ENCODE measurements at places on chromosomes 1 and 21. TPM values are rescaled to one million over a fixed set of nuclear protein-coding genes. Genes with fewer than 3 reads are reported as not detected.

GRCh38 chr21:8991968-8992621 is 1529.3 kb upstream of the TPTE start:
- no peak for DNase-seq
- no peaks in the 10 kb centered on the region for H3K4me1 ChIP-seq
- H3K4me3 ChIP-seq = no peak overlapping the region

GRCh38 chr1:19179597-19180264 is 30.3 kb downstream of the UBR4 start:
- no peaks in the 10 kb centered on the region for H3K36me3 ChIP-seq
- no peak overlapping the region for H3K27ac ChIP-seq
- DNase-seq = peak; percentile 36

Gene SFPQ
- total RNA-seq = 285 TPM

GRCh38 chr21:25509862-25510261 is 97.4 kb downstream of the MRPL39 start:
- no peak overlapping the region for H3K27ac ChIP-seq
- no peak overlapping the region for H3K4me3 ChIP-seq
- no peaks in the 10 kb centered on the region for H3K4me1 ChIP-seq
- no peaks in the 10 kb centered on the region for H3K36me3 ChIP-seq
- H3K27me3 ChIP-seq = no peaks in the 10 kb centered on the region

Gene OR2L2
- 0.16 TPM for total RNA-seq

- no peak overlapping the region for H3K27ac ChIP-seq
- H3K36me3 ChIP-seq = no peaks in the 10 kb centered on the region
- DNase-seq = peak; percentile 45
These were observed 16.2 kb upstream of the MARK1 start for GRCh38 chr1:220511785-220512184.

Gene PHF13
- total RNA-seq = 20.0 TPM

DNA sequence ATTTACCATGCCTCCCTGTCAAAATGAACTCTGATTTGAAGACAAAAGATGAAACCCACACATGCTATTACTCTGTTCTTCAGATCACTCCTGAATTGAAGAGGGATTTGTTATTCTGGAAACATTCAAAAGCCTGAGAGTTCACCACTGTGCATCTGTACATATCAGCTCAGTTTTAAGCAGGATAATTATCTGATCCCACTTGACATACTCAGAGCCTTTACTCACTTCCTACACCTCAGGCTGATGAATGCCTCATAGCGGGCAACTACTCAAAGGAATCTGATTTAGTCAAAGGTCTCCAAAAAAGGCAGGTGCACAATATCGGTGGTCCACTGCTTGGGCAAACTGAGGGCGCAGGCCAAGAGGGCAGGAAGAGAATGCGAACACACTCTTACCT is 47.5 kb upstream of the LPAR3 start:
- H3K4me1 ChIP-seq = no peaks in the 10 kb centered on the region
- H3K27me3 ChIP-seq = no peaks in the 10 kb centered on the region
- no peak overlapping the region for H3K4me3 ChIP-seq
- H3K36me3 ChIP-seq = no peaks in the 10 kb centered on the region

Gene TGFB2
- total RNA-seq = 12.7 TPM

GRCh38 chr1:8330271-8331125 is 12.6 kb downstream of the SLC45A1 start:
- H3K27me3 ChIP-seq = no peaks in the 10 kb centered on the region
- H3K4me1 ChIP-seq = no peaks in the 10 kb centered on the region

DNA sequence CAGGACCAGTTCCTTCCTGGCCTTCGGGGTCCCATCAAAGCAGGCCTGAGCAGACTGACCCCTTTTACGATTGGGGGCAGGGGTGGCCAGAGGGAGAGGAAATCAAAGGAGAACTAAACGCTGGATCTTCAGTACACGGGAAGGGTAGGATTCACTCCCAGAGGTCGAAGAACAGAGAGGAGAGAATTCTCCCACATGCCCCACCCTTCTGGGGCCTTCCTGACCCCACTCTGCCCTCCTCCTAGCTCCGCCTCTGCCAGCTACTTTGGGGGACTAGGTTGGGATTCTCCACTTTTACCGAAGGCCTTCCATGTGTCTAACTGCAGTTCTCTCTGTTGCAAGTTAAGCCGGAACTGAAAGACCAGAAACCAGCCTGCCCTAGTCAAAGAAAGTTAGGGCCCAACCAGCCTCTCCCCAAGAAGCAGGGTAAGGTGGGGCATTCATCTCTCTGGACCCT is 654 bp upstream of the ARHGEF2 start:
- peak; percentile 44 for DNase-seq
- peak overlapping the region; percentile 50 for H3K27ac ChIP-seq
- H3K4me1 ChIP-seq = peaks cover 41% of the 10 kb centered on the region
- no peaks in the 10 kb centered on the region for H3K36me3 ChIP-seq
- peak overlapping the region; percentile 99 for H3K4me3 ChIP-seq
- H3K27me3 ChIP-seq = no peaks in the 10 kb centered on the region

- H3K36me3 ChIP-seq = no peaks in the 10 kb centered on the region
- DNase-seq = no peak
- no peak overlapping the region for H3K4me3 ChIP-seq
- H3K27me3 ChIP-seq = no peaks in the 10 kb centered on the region
- peaks cover 77% of the 10 kb centered on the region for H3K4me1 ChIP-seq
These were observed 75.0 kb downstream of the PBX1 start for GRCh38 chr1:164633997-164634396.

Gene TPTE
- total RNA-seq = not detected

DNA sequence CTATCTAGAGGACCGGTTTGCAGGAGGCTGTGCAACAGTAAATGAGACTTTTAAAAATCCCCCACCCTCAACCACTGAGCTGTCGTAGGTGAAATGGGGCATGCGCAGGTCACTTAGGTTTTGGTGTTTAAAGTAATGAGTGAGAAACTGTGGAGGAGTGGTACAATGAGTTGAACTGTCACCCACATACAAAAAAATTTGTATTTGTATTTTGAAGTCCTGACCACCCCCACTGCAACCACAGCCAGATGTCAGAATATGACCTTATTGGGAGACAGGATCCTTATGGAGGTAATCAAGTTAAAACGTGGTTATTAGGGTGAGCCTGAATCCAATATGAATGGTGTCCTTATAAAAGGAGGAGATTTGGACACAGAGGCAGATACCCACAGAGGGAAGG is 1.6 kb upstream of the IRF6 start:
- H3K27me3 ChIP-seq = no peaks in the 10 kb centered on the region
- H3K27ac ChIP-seq = no peak overlapping the region
- DNase-seq = no peak

DNA sequence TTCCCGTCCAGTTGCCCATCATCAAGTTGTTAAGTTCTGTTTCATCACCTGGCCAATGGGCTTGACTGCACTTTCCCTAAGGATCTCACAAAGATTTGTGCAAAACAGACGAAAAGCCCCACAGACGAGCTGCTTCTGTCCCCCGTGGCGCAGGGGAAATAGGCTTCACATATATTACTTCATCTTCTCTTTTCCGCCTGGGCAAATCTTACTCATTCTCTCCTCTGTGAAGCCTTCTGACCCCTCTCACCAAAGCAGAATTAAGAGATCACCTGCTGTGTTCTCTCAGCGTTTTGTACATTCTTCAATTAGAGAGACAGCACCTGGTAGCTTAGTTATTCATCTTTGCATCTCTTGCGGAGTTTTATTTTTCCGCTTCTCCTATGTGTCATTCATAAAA is 129.8 kb downstream of the IGSF21 start:
- DNase-seq = no peak
- no peaks in the 10 kb centered on the region for H3K27me3 ChIP-seq
- peak overlapping the region; percentile 16 for H3K27ac ChIP-seq
- H3K4me1 ChIP-seq = no peaks in the 10 kb centered on the region
- H3K4me3 ChIP-seq = no peak overlapping the region

Gene RUSC1
- 44.4 TPM for total RNA-seq

DNA sequence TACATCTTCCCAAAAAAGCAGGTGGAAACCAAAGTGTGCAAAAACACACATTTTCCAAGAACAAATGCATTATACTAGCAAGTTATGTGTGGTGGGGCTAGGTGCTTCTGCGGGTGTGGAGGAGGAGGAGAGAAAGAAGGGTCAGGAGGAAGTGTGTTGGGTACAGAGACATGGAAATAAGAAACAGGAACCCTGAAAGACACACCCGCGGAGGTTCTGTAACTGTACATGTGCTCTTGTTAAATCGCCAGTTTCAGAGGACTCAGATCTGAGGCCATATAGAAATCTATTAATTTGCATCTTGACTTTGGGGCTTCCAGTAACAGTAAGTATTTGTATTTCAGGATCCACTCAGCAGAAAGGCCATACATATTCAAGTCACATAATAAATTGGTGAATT is 30.9 kb downstream of the ERG start:
- H3K27me3 ChIP-seq = no peaks in the 10 kb centered on the region
- DNase-seq = no peak
- H3K27ac ChIP-seq = no peak overlapping the region
- H3K36me3 ChIP-seq = no peaks in the 10 kb centered on the region
- no peak overlapping the region for H3K4me3 ChIP-seq
- no peaks in the 10 kb centered on the region for H3K4me1 ChIP-seq

GRCh38 chr1:93328809-93329760 is 16.6 kb upstream of the DR1 start:
- H3K36me3 ChIP-seq = no peaks in the 10 kb centered on the region
- no peak overlapping the region for H3K27ac ChIP-seq
- DNase-seq = no peak
- H3K4me1 ChIP-seq = no peaks in the 10 kb centered on the region

Gene PAX7
- total RNA-seq = not detected

DNA sequence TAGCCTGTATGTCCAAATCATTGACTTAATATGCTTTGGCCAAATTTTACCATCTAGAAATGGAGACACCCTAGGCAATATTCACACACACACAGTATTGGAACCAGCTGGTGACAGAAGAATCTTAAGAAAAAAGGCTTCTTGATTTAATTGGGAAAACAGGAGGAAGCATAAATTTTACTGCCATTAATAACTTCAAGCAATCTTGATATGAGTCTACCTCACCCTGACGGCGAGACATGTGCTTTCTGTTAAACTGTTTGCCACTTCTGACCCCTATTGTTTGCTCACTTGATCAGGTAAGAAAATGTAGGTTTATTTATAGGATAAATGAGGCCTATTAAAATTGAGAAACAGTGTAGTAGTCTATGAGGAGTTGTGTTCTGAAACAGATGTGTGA is 73.2 kb downstream of the KIFAP3 start:
- H3K4me1 ChIP-seq = no peaks in the 10 kb centered on the region
- no peak overlapping the region for H3K4me3 ChIP-seq
- DNase-seq = no peak
- H3K36me3 ChIP-seq = no peaks in the 10 kb centered on the region
- H3K27ac ChIP-seq = no peak overlapping the region

DNA sequence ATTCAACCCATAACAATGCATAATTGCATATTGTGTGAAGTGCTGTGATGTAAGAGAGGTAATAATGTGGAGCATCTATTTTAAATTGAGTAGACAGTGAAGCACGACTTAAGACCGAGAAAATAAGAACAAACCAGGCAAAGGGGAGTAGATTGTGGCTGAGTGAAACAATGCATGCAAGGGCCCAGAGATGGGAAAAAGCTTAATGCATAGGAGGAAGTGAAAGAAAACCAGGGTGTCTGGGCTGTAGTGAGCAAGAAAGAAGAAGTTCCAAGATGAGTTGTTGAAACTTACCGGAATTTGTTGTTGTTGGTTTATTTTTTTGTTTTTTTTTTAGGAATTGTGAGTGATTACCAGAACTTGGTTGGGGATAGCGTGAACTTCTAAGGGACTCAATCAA is 104.7 kb downstream of the SNX7 start:
- no peaks in the 10 kb centered on the region for H3K27me3 ChIP-seq
- H3K4me1 ChIP-seq = no peaks in the 10 kb centered on the region
- no peak overlapping the region for H3K4me3 ChIP-seq
- H3K36me3 ChIP-seq = no peaks in the 10 kb centered on the region
- H3K27ac ChIP-seq = no peak overlapping the region

- no peak overlapping the region for H3K4me3 ChIP-seq
- H3K4me1 ChIP-seq = no peaks in the 10 kb centered on the region
- DNase-seq = no peak
These were observed 18.3 kb upstream of the MPL start for GRCh38 chr1:43319288-43319687.

- DNase-seq = no peak
- H3K4me3 ChIP-seq = no peak overlapping the region
- no peak overlapping the region for H3K27ac ChIP-seq
- no peaks in the 10 kb centered on the region for H3K36me3 ChIP-seq
These were observed 3.9 kb upstream of the ATP1B1 start for GRCh38 chr1:169102567-169102966.

DNA sequence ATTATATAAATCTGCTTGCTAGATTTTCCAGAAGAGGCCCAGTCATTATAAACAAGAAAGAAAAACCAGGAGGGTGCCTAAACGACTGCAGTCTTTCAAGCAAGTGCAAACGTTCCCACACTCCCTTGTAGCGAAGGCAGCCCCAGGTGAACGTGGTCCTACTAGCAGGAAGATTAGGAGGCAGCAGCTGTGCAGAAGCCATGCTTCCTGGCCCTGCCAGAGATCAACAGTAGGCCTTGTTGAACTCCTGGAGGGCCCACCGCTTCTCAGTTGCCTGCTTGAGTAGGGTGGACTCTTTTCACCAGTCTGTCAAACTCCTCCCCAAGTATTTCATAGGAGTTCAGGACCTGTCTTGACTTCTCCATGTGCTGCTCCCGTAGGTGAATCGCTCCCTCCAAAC is 163.0 kb upstream of the GORAB start:
- H3K4me1 ChIP-seq = no peaks in the 10 kb centered on the region
- H3K27me3 ChIP-seq = no peaks in the 10 kb centered on the region
- H3K36me3 ChIP-seq = no peaks in the 10 kb centered on the region
- no peak overlapping the region for H3K27ac ChIP-seq

DNA sequence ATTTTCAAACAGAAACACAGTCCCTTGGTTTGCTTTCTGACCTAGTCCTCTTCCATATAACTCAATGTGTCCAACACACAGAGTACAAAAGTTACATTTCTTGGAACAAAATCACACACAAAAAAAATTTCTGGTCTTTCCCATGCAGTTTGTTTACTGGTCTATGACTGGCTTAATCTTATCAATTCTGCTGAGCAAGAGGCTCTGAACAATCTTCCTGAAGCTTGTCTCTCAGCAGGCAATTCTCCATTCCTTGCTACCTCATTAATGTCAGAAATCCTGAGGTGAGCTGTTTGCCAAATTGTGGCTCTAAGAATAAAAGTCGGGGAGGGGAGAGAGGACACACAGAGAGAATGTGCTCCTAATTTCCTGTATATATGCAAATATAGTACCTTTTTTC is 423.6 kb downstream of the HLX start:
- no peak overlapping the region for H3K27ac ChIP-seq
- no peaks in the 10 kb centered on the region for H3K4me1 ChIP-seq
- H3K27me3 ChIP-seq = no peaks in the 10 kb centered on the region
- no peak overlapping the region for H3K4me3 ChIP-seq
- no peaks in the 10 kb centered on the region for H3K36me3 ChIP-seq

DNA sequence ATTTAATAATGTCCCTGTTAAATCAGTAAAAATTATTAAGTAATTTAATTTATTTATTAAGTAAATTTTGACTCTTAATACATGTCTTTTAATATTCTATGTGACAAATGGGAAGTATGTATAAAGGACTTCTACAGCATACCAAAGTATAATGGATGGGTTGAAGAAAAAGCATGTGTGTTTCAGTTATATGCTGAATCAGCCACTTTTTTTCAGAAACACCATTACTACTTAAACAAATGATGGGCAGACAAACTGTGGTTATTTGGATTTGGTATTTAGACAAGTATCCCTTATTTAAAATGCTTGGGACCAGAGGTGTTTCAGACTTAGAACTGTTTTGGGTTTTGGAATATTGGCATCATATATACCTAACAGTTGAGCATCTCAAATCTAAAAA is 176.3 kb upstream of the DMRTA2 start:
- no peaks in the 10 kb centered on the region for H3K36me3 ChIP-seq
- no peak overlapping the region for H3K4me3 ChIP-seq
- H3K27me3 ChIP-seq = no peaks in the 10 kb centered on the region
- no peak overlapping the region for H3K27ac ChIP-seq
- no peak for DNase-seq

Gene ANGPTL1
- not detected for total RNA-seq

Gene CXADR
- 102 TPM for total RNA-seq
